ENCODE measurements at places on chromosomes 7 and 10. TPM values are rescaled to one million over a fixed set of nuclear protein-coding genes. Genes with fewer than 3 reads are reported as not detected.

DNA sequence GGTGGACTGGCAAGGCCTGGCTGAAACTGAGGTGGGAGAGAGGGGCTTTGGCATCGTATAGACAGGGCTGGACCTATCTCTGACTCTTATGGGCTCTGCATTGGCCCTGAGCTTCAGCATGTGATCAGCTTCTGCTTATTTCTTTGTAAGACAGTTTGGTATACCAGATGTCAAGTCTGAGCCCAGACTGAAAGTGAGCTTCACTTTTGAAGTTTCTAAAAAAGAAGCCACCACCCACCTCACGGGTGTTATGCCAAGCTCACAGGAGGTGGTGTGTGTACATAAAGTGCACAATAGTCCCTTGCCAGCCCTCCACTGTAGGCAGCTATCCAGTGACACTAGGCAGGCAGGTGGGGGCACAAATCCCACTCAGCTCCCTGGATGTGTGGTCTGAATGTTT lies 68.7 kb upstream of the SEPHS1 start:
- H3K36me3 ChIP-seq, result no peaks in the 10 kb centered on the region
- no peaks in the 10 kb centered on the region for H3K27me3 ChIP-seq
- no peak overlapping the region for H3K4me3 ChIP-seq
- no peak for DNase-seq
- H3K4me1 ChIP-seq, result no peaks in the 10 kb centered on the region

The RBP4 gene
- total RNA-seq, result 0.19 TPM

GRCh38 chr10:49161411-49161997 lies 26.7 kb downstream of the TMEM273 start:
- no peaks in the 10 kb centered on the region for H3K4me1 ChIP-seq
- H3K36me3 ChIP-seq, result no peaks in the 10 kb centered on the region
- H3K4me3 ChIP-seq, result no peak overlapping the region

The ZNF853 gene
- total RNA-seq, result 2.8 TPM

DNA sequence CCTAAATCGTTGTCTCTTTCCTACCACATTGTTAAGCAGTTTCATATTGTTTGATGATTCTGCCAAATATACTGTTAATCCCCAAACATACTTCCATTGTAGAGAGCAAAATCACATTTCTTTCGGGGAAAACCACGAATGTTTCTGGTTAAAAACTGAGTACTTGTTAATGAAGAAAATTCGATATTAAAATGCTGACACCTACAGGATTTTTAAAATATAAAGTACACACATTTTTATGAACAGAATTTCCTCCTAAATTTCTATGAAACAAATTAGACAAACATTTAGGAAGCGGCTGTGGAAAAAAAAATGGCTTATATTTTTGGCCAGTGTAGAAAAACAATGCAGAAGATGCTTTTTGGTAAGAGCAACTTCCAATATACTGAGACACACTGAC lies 68.8 kb downstream of the IDE start:
- H3K4me1 ChIP-seq, result no peaks in the 10 kb centered on the region
- no peak for DNase-seq

- no peaks in the 10 kb centered on the region for H3K36me3 ChIP-seq
- H3K27ac ChIP-seq, result no peak overlapping the region
- DNase-seq, result no peak
- H3K27me3 ChIP-seq, result peaks cover 3% of the 10 kb centered on the region
- H3K4me3 ChIP-seq, result no peak overlapping the region
These were observed 7.7 kb upstream of the ADGRA1 start for GRCh38 chr10:133079836-133080682.

DNA sequence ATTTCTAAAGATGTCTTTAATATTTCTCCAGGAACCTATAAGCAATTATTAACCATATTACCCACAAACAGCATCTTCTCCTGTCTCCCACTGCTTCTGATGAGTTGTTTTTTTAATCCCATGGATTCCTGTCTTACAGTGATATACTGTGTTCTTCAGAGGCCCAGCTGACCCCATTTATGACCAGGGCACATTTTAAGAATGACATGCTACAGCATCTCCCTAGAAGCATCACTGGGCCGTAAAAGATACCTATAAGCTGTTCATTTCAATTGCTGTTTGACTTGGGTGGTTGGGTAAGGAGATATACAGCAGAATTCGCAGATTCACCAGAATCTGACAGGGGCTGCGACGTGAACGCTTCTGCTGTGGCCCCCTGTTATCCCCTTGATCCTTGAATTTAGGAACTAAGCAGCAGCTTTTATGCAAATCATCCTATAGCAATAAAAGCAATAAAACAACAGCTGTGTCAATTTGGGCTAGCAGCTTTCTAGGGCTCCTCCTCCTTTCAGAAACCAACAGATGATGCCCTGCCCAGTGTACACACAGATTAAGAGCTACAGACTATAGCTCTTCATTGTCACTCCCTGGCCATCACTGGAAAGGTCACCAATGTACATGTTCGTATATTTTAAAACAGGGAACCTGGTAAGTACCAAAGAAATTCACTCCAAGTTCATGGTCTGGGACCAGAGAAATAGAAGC lies 86.8 kb downstream of the CPEB3 start:
- no peak overlapping the region for H3K27ac ChIP-seq
- H3K27me3 ChIP-seq, result no peaks in the 10 kb centered on the region
- H3K36me3 ChIP-seq, result no peaks in the 10 kb centered on the region
- no peaks in the 10 kb centered on the region for H3K4me1 ChIP-seq

The CPEB3 gene
- total RNA-seq, result 0.76 TPM
